ENCODE measurements at places on chromosomes 2 and 18.

- DNase-seq: no peak
Observed at GRCh38 chr2:155377931-155378444, 679.5 kb downstream of the KCNJ3 start.

GRCh38 chr2:112811841-112812306, 24.7 kb downstream of the IL1B start:
- DNase-seq: no peak

DNA sequence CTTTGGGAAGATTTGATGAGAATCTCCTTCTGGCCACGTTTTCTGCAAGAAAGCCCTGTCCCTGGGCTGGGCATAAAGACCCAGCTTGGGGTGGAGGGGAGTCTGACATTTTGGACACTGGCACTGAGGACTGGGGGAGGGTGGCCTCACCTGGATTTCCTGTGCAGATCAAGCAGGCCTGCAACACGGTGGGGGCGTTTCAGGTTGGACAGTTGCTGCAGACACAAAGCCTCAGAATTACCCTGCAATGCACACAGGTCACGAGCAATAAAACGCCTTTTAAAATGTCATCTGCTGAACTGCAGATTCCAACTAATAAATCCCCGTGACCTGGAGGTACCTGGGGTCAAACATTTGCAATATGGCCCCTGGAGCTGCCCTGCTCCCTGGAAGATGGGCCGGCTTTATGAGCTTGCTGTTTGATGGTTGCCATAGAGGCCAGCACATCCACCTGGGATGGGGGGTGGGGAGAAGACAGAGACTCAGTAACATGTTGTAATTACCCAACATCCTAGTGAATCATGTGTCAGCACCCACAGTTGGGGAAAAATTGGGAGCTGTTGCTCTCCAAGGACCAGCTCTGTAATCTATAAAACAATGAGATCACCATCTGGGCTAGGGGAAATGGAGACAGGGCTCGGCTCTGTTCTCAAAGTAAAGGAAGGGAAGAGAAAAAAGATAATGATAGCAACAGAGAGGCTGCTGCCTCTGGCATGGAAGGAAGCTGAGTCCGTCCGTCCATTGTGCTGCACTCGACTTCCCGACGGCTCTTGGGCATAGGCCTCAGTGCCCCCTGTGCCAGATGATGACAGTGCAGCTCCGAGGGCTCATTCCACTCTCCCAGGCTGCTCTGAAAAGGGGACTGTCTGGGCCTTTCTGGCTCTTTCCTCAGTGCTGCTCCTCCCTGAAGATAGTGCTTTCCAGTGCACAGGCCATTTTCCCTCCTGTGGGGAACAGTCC, 340.3 kb downstream of the CYRIA start:
- DNase-seq: no peak

DNA sequence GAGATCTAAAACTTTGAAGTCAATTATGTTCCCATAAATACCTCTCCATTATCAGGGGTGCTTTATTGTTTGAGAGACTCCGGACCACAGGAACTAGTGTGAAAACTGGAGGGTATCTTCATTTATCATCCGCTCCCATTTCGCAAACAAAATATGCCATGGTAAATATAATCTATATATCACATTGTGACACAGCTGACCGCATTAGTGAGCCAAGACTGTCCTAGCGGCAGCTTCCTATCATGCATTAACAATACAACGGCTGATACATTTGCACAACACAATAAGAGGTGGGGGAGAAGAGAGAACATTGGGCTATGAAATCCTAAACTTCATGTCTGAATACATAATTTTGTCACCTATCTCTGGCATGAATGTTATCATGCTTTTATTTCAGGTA, 29.5 kb downstream of the BCL11A start:
- DNase-seq: no peak

DNA sequence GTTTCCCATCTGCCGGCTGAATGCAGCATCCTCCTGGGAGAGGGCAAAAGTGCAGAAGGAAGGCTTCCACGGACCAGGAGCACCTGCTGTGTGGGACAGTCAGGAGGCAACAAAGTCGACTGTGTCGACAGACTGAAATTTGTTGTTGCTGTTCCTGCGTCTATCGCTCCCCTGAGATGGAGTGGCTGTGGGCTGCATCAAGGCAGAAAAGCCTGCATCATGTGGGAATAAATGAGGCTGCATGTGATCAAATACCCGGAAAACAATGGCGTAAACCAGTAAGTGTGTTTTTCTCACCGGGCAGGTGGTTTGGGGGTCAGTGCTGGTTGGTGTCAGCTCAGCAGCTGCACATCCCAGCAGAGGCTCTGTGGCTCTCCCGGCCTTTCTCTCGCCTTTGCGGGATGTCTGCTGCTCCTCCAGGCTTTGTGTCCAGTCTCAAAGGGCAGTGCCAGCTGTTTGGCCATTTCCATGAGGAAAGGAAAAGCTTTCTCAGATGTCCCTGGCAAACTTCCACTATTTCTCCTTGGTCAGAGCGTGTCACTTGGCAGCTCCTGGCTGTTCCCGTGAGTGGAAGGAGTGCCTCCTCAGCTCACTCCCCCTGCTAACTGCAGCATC, 262.4 kb downstream of the NDUFA10 start:
- DNase-seq: no peak

GRCh38 chr2:82789851-82790205, 1669.3 kb downstream of the SUCLG1 start:
- DNase-seq: no peak

All from NCI-H187 treated with DMSO at 0.1 percent for 48 hours (cell line).